ENCODE measurements at places on chromosomes 3 and 15.

- no peaks in the 10 kb centered on the region for H3K36me3 ChIP-seq
- H3K27me3 ChIP-seq, result no peaks in the 10 kb centered on the region
- H3K4me3 ChIP-seq, result no peak overlapping the region
These were observed 377.2 kb upstream of the SGO1 start for GRCh38 chr3:20563251-20563650.

GRCh38 chr3:16770021-16770420 lies 114.7 kb upstream of the PLCL2 start:
- H3K27me3 ChIP-seq, result no peaks in the 10 kb centered on the region
- H3K4me1 ChIP-seq, result no peaks in the 10 kb centered on the region
- no peak for DNase-seq
- no peaks in the 10 kb centered on the region for H3K36me3 ChIP-seq
- H3K27ac ChIP-seq, result no peak overlapping the region

DNA sequence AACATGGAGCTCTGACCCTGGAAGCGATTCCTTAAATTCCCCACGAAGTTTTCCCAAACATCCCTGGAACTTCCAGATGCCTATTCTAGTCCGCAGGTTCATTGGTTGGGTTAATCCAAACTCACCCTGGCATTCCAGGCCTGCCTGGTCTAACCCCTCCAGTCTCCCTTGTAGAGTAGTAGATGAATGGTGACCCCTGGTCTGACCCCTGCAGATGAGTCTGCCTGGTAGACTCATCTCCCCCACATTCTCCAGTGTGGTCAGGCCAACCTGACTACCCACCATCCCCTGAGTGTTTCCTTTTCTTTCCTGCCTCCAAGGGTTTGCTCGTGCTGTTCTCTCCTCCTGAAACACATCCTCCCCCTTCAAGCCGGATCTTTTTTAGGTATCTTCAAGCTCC lies 10.8 kb upstream of the HRH1 start:
- H3K27me3 ChIP-seq, result no peaks in the 10 kb centered on the region
- H3K36me3 ChIP-seq, result no peaks in the 10 kb centered on the region

- H3K36me3 ChIP-seq, result peaks cover 99% of the 10 kb centered on the region
- DNase-seq, result no peak
- H3K27ac ChIP-seq, result no peak overlapping the region
- H3K4me3 ChIP-seq, result no peak overlapping the region
- H3K27me3 ChIP-seq, result no peaks in the 10 kb centered on the region
- no peaks in the 10 kb centered on the region for H3K4me1 ChIP-seq
These were observed 8.8 kb downstream of the EMC4 start for GRCh38 chr15:34233614-34234013.

- no peaks in the 10 kb centered on the region for H3K27me3 ChIP-seq
- no peaks in the 10 kb centered on the region for H3K36me3 ChIP-seq
- DNase-seq, result no peak
- no peak overlapping the region for H3K4me3 ChIP-seq
- H3K27ac ChIP-seq, result no peak overlapping the region
- H3K4me1 ChIP-seq, result peaks cover 7% of the 10 kb centered on the region
These were observed 238.2 kb upstream of the HES1 start for GRCh38 chr3:193897731-193898180.

DNA sequence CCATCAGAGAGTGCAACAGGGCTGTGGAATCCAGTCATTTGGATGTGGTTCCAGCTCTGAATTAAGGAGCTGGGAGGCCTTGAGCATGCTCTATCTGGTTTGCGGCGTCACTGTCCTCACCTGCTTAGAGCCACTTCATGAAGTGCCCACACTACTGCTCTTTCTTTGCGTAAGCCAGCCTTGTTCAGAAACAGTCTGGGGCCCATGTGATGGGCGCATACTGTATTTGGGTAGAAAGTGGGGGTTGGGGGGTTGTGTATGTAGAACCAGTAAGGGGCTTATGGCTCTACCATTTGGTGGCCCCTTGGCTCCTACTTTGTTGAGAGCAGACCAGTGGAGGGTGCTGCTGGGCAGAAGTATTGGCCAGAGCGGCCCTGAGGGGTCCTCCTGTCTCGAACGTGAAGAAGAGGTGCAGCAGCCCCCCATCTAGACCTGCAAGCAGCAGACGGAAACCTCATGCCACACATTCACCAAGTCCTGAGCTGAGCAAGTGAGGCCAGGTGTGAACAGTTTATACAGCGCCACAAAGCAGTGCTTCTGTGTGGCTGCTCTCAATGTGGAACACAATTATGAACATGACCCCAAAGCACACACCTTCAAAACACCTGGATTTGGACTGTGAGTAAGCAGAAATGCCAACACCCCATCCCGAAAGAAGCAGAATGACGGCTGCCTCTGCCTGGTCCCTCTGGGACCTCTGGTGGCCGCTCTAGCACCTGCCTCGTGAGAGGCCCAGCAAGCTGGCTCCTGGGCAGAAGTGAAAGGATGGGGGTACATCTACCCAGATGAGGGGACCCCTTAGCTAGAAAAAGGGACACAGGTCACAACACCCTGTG lies 26.6 kb downstream of the SRPRB start:
- H3K4me3 ChIP-seq, result no peak overlapping the region
- H3K36me3 ChIP-seq, result no peaks in the 10 kb centered on the region
- DNase-seq, result no peak
- H3K27ac ChIP-seq, result no peak overlapping the region
- H3K27me3 ChIP-seq, result no peaks in the 10 kb centered on the region

DNA sequence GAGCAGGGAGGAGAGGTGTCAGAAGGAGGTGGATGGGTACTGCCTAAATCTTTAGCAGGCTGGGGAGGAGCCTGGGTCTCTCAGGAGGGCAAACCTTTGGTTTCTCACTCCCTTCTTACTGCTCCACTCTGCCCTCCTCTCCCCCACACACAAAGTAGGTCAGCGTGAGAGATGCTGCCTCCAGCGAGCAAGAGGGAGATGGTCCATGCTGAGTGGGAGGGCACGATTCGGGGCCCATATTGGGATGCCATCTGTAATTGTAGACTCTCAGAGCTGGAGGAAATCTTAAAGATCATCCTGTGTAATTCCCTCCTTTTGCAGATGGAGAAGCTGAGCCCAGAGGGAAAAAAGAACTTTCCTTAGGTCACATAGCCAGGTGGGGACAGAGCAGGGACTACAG lies 34.2 kb upstream of the SYN2 start:
- H3K4me3 ChIP-seq, result no peak overlapping the region
- no peaks in the 10 kb centered on the region for H3K4me1 ChIP-seq
- no peaks in the 10 kb centered on the region for H3K36me3 ChIP-seq
- H3K27ac ChIP-seq, result no peak overlapping the region
- H3K27me3 ChIP-seq, result no peaks in the 10 kb centered on the region

GRCh38 chr3:31219131-31219843 lies 313.4 kb upstream of the STT3B start:
- H3K27me3 ChIP-seq, result no peaks in the 10 kb centered on the region
- H3K4me3 ChIP-seq, result no peak overlapping the region
- DNase-seq, result no peak
- H3K27ac ChIP-seq, result no peak overlapping the region
- no peaks in the 10 kb centered on the region for H3K4me1 ChIP-seq
